ENCODE measurements at places on chromosomes 2 and 18. TPM values are rescaled to one million over a fixed set of nuclear protein-coding genes. Genes with fewer than 3 reads are reported as not detected.
A peak's percentile ranks its signal among the peaks of the same experiment; 100 is the strongest.

Gene ESPNL
- 14.2 TPM for total RNA-seq

Gene BARD1
- 23.5 TPM for total RNA-seq

Gene SKA1
- 47.3 TPM for total RNA-seq

Gene CNTNAP5
- not detected for total RNA-seq

DNA sequence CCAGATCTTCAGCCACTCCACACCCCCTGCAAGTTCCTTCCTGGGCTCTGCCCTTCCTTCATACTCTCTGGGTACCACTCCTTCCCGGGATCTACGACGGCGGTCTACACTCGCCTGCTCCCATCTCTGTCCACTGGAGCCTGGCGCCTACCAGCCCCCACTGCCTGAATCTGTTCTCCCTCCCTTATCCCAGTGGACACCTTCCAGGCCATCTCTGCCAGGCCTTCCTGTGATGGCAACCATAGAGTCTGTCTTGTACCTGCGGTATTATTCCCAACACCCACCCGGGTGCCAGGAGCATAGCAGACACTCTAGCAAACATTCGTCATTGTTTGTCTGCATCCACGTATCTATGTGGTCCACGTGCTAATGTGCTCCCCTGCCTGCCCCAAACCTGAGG lies 140.9 kb downstream of the ZFP36L2 start:
- no peak for DNase-seq

- DNase-seq, result no peak
These were observed 255.6 kb downstream of the CCDC178 start for GRCh38 chr18:33184958-33185357.

DNA sequence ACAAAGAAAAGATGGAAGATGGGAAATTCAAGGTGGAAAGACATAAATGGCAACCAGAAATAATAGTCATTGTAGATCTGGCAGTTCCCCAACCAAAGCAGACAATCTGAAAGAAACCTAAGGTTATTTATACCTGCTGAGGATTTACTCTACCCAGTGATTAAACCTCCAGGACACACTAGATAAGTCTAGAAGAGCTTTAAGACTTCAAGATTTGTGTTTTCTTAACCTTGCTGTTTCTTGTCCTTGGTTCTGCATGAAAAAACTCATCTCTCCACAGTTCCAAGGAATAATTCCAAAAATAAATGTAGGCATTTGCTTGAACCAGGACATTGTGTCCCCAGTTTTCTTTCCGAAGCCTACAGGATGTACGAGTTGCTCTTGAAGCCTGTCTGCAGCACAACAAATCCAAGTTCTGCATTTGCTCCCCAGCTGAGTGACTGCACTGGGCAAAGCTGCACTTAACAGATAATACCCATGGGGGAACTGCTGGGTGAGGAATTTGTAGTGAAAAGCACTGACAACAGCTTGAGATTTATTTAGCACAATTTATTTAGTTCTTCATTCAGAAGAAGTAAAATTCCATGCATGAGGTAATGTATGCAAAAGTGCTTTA lies 19.8 kb downstream of the DTNA start:
- no peak for DNase-seq

- peak; percentile 49 for DNase-seq
These were observed 823 bp upstream of the GORASP2 start for GRCh38 chr2:170928036-170928823.

DNA sequence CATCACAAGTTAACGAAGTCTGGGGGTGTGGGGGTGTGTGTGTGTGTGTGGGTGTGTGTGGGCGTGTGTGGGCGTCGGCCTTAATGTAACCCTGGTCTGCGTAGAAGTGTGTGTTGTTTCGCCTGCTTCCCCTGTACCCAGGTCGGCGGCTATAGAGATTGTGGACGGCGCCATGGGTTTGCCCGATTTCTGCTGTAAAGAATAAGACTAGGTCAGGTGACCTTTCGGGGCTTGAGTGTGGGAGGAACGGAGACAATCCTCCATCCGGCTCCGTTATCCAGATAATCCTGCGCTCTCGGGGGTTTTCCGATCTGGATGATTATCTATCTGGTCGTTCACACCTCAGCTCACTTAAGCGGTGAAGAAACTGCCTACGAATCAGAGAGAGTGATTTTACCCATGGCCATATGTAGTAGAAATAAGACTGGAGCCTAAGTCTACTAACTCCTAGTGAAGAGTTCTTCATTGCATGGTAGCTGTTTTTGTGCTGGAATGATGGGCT lies 543 bp downstream of the HADHB start:
- DNase-seq, result peak; percentile 20

DNA sequence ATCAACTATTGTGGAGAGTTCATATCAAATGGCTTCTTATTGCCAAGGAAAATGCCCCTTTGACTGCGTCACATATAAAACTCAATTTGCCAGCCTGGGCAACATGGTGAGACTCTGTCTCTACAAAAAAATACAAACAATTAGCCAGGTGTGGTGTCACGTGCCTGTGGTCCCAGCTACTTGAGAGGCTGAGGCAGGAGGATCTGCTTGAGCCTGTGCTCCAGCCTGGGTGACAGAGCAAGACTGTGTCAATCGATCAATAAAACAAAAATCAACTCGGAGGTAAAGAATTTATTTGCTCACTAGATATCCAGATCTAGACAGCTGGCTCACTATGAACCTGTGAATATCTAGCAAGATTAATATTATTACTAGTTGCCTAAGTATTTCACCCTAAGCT lies 1.7 kb upstream of the ZCCHC2 start:
- DNase-seq, result no peak

DNA sequence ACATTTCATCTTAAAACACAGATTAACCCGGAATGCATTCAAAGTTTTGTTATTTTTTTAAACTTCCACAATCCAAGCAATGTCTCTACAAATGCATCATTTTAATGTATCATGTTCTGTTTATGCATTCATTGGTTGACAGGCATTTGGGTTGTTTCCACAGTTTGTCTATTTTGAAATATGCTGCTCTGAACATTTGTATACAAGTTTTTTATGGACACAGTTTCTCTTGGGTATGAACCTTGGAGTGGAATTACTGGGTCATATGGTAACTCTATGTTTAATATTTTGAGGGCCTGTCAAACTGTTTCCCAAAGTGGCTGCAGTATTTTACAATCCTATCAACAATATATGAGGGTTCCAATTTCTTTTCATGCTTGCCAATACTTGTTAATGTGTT lies 57.3 kb downstream of the GULP1 start:
- no peak for DNase-seq

DNA sequence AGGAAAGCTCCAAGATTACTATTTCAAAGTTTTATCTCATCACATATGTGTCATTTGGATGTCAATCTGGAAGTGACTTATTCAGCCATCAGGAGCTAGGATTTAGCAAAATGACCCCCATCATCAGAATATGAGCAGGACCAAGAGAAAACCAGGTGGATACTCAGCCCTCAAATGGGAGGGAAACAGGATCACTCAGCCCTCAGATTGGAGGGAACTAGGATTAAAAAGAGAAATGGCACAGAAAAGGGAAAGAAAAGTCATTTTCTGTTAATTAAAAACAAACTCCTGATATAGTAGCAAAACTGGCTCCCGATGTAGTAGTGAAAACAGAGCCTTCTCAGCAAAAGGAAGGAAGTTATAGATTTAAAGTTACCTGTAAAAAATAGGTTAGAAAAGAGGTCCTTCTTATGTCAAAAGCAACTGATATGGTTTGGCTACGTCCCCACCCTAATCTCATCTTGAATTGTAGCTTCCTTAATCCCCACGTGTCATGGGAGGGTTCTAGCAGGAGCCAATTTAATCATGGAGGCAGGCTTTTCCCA lies 69.0 kb upstream of the MYCN start:
- no peak for DNase-seq

DNA sequence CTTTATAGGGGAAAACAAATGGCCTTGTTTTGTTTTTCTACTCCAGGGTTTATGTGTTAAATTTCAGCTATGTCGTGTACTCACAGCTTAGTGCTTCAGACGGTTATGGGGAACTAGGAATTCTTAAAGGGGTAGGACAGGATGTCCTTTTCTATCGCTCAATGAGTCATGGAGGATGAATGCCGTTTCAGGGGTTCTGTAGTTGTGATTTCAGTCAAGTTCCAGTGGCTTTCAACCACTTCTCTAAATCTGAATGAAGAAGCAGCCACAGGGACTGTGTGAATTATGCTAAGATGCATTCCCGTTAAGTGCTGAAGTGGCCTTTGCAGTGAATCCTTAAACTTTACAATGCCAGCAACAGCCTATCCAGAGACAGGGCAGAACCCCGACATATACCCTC lies 1231.7 kb upstream of the ZEB2 start:
- peak; percentile 94 for DNase-seq

DNA sequence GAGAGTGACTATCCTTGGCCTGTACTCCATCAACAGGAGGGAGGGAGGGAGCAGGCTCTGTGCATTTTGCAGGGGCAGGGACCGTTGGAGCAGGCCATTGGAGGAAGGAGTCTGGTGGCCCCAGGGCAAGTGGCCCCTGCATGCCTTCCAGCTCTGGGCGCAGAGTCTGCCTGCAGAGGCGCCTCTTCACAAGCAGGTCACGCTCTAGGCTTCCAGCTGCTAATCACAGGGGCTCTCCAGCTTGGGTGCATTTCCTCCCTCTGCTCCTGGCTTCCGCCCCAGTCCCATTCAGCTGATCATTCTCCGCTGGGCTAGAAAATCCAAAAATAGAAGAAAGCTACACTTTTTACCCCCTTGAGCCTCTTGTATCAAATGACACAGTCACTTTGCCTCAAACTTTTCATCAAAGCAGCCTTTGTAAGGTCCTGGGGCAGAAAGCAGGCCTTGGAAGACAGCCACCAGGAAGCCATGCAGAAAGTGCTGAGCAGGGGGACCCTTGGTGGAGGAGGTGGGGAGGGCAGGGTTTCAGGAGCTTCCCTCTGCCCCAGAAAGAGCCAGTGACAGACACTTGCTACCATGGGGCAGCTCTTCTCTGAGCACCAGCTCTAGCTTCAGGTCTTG lies 11.3 kb downstream of the TMEM247 start:
- DNase-seq, result no peak

DNA sequence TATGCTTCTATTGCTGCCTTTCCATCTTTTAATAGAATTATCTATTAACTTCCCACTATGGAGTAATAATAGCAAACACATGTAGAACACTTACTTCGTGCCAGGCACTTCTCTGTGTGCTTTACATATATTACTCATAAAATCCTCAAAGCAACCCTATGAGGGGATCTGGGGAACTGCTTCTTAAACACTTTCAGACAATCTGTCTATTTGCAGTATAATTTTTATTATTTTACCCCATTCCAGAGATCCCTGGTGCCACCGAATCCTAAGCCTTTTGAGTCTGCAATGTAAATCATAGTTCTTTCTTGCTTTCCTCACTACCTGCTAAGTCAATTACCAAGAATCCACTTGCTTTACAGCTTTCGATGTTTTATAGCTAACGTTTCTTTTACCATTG lies 25.6 kb upstream of the GCFC2 start:
- DNase-seq, result no peak

- peak; percentile 38 for DNase-seq
These were observed 498 bp downstream of the ITGAV start for GRCh38 chr2:186590350-186590758.

All from LHCN-M2 (cell line).